NCI-H510A treated with DMSO at 0.1 percent for 48 hours (cell line): ENCODE measurements at places on chromosomes 6 and 20.
A peak's percentile ranks its signal among the peaks of the same experiment; 100 is the strongest.

DNA sequence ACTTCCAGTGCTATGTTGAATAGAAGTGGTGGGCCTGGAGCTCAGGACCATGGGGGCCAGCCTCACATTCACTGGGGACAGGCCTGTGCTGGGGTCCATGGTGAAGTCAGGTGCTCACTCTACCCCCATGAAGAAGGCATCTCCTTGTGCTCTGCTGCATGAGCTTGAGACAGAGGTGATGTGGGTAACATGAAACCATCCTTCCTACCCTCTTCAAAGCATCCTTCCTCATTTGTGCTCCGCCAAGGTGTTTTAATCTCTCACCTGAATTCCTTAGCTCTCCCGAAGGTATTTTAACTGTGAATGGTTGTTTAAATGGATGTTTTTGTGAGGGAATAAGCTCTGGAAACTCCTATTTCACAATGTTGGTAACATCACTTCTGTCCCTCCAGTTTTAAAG, 209.6 kb upstream of the PCSK2 start:
- DNase-seq = no peak

DNA sequence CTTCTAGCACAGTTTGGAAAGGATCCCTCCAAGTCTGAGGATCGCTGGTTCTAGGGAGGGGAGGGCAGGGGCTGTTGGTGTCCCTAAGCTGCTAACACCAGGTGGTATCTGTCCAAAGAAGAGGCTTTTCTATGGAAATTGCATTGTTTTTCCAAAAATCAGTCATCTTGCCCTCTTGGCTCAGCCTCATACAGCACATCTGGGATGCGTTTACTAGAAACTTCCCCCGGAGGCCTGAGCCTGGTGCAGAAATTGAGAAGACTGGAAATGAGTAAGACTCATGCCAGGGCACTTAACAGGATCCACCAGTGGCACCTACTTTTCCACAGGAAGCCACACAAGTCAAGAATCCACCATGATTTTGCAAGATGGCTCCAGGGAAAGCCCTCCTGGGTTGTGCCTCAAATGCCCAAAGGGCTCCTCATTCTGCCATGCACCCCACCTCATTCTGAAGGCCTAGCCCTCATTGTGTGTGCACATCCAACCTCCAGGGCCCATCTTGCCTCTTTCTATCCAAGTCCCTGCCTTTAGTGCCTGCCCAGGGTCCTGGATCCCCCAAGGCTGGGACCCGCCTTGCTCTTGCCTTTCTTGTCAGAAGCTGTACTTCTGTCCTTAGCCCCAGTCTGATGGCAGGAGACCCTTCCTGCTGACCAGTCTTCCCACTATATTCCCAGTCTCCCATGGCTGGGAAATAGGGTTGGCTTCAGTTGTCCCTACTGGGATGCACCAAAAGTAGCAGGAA, 97.6 kb downstream of the MRPL14 start:
- DNase-seq = no peak

DNA sequence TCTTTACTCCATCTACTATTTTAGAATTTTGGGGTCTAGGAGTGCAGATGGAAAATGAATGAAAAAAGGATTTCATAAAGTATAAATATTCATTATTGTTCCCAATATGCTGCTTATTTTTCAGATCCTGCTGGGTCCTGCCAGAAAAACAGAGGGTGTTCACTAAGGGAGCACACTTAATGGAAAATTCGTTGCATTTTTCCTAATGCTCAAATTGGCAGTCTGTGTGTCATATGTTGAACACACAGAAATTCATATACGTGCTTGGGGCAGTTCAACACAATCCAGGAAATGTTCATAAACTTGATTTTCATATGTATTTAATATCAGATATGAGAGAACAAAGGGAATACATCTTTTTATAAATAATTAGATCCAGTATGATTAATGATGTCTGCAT, 1019.4 kb downstream of the EPHA7 start:
- DNase-seq = no peak

GRCh38 chr6:21610341-21610740, 16.8 kb downstream of the SOX4 start:
- no peak for DNase-seq

GRCh38 chr6:83065511-83066192, at the start of gene UBE3D:
TSS of gene UBE3D (minus strand) at chr6:83065841. CDS start at chr6:83065718, 123 bp downstream.
- peak; percentile 30 for DNase-seq

GRCh38 chr6:148398678-148399077, 56.0 kb downstream of the SASH1 start:
- no peak for DNase-seq

DNA sequence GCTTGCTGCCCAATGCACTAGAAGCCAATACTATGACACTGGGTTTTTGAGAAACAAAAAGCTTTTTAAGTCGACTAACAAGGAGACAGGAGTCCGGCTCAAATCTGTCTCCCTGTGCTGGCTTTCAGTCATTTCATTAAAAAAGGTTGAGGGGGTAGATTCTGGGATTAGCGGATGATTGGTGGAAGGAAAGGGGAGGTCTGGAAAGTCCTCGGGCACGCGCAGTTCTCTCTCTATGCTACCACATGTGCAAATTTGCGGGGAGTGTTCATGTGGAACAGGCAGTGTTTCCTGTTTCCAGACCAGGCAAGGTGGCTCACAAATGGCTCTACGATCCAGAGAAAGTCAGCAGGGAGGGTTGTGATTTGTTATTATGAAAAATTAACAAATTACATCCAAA, 89.1 kb upstream of the TOX2 start:
- DNase-seq = no peak

- no peak for DNase-seq
Measured at GRCh38 chr20:19492687-19493336, 265.2 kb upstream of the RIN2 start.

GRCh38 chr20:17771206-17772004, 71.6 kb downstream of the BANF2 start:
- DNase-seq = peak; percentile 19

DNA sequence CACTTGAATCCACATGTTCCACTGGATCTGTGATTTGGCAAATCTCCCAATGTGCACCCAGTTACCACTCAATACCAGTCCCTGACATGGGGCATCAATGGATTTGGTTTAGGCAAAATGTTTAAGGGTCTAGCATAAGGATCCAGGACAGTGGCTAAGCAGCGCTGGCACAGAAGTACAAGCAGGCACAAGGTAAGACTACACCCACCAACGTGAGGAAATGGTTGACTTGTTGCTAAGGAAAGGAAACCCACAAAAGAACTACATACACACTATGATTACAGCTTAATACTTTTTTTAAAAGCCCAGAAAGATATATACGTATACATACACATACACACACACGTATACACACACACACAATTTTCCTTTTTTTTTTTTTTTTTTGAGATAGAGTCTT, 79.0 kb downstream of the DNAAF9 start:
- DNase-seq = no peak

DNA sequence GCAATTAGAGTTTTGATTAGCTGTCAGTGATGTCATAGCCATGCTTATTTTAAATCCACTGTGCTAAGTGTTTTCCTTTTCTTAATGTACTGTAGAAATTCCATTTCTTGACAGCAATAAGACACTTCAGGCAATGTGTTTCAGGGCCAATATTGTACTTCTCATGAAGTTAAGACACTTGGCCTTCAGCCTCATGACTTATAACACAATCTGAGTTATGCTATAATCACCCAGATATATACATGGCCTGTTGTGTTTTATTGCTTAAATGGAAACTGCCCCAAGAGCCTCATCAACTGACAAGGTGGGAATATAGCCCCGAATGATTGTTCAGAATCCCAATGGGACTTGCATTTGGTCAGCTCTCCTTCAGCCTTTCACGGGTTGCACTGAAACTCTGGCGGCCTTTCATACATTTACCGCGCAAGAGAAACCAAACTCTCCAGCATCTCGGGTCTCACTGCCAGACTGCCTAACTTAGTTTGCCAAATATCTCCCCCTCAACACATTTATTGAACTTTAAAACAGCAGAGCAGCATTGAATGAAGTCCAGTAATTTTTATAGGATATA, 44.2 kb upstream of the TBX18 start:
- DNase-seq = no peak

GRCh38 chr6:118537574-118537973, 10.5 kb upstream of the PLN start:
- DNase-seq = peak; percentile 8

DNA sequence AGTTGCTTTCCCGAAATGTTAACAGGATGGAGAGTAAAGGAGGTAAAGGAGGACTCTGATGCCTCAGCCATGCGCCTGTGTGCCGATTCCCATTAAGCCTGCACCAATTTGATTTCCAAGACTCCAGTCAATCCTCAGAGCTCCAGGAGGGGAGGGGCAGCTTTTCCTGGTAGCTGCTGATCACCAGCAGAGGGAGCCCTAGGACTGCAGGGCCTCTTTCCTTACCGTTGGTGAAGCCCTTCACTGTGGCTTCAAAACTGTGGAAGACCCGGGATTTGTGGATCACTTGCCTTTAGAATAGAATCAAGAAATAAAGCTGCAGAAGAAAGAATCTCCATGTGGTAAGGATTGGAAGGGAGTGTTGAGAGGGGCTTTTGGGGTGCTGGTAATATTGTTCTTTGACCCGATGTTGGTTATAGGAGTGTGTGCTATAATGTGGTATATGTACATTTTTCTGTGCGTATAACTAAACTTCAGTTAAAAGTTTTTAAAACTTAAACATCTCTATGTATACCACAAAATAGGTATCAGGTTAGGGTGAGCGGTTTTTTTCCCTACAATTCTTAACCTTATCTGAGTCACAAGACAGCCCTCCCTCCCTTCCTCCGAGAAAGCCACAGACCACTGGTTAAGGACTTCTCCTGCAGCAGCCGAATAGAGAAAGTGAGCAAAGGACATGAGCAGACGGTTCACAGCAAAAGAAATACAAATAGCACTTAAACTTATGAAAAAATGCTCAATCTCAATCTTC, 6.9 kb upstream of the OSER1 start:
- peak; percentile 79 for DNase-seq

DNA sequence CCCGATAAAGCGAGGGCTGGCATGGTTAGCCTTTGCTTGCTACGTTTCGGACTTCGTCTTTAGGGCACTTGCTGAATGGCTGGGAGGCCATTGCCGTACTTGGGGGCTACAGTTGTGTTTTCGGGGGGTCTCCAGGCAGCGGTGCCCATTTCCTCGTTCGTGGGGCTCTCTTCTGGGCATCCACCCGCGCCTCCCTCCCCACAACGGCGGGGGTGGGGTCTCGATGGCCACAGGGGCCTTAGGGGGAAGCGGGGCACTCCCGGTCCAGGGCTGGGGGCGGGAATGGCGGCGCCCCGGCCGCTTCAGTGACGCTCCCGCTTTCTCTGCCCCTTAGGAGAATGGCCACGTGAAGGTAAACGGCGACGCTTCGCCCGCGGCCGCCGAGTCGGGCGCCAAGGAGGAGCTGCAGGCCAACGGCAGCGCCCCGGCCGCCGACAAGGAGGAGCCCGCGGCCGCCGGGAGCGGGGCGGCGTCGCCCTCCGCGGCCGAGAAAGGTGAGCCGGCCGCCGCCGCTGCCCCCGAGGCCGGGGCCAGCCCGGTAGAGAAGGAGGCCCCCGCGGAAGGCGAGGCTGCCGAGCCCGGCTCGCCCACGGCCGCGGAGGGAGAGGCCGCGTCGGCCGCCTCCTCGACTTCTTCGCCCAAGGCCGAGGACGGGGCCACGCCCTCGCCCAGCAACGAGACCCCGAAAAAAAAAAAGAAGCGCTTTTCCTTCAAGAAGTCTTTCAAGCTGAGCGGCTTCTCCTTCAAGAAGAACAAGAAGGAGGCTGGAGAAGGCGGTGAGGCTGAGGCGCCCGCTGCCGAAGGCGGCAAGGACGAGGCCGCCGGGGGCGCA, 2.4 kb downstream of the MARCKS start:
- no peak for DNase-seq

DNA sequence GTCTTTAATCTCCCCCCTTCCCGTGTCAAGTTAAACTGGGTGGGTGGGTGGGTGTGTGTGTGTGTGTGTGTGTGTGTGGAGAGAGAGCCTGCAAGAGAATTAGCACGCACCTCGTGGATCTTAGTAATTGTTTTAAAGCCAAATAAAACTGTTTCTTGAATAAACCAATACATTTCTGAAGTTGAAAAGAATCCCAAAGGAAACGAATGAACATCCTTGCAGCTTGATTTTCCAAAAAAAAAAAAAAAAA, 381 bp upstream of the BICRAL start:
- DNase-seq = peak; percentile 61

GRCh38 chr6:5078121-5078669, 6.9 kb upstream of the PPP1R3G start:
- no peak for DNase-seq

DNA sequence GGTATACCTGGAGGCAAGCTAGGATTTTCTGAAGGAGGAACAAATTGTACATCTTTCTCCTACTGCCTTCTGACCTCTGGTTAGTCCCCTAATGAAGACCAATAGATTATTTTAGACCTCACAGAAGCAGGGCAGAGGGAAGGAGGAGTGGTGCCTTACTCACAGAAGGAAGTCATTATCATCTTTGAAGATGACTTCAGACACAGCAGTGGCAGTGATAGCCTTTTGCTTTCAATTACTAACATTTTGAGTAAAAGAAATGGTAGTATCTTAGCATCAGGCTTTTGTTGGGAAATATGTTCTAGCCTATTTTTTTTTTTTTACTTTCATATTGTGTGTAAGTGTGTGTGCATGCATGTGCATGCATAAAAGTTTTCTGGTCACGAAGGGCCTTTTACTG, 164.2 kb upstream of the PLN start:
- no peak for DNase-seq

- DNase-seq = no peak
Measured at GRCh38 chr6:160360955-160361354, 12.8 kb downstream of the SLC22A3 start.

DNA sequence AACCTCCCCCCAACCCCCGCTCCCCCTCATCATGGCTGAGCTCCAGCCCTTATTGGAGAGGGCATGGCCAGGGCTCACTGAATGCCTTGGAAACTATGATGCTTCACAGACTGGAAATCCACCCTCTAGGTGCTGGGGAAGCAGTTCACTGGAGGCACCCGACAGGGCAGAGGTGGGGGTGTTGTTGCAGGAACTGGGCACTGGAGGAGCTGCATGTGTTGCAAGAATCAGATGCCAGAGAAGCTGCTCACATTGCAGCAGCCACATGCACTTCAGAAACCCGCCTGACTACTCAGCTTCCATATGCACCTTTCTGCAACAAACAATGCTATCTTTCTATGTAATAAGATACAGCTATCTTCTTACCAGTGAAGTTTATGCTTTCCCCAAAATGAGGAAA, 7.9 kb upstream of the TBPL1 start:
- DNase-seq = no peak

GRCh38 chr6:68572525-68572924, 62.6 kb upstream of the ADGRB3 start:
- DNase-seq = no peak

DNA sequence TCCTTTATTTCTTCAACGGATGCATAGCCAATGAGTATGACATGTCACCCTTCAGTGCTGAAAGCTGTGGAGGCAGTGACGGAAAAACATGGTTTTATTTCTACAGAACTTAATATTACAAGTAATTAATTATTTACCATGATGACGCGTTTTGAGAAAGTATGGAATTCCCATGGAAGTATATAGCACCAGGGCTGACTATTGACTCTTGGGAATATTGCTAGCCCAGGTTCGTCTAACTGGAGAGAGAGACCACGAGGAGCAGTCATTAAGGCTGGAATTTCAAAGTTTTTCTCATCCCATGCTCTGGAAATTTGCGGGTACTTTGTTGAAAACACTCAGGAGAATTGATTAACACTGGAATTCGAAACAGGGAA, 155.2 kb upstream of the PRSS16 start:
- no peak for DNase-seq
